Activated CD4-positive, alpha-beta memory T cell treated with anti-CD3 and anti-CD28 coated beads, Interleukin-2, amount 10 ng/mL, durations not matched to agents 7 days and 5 days (primary cell): ENCODE measurements at places on chromosomes 1 and 21.

DNA sequence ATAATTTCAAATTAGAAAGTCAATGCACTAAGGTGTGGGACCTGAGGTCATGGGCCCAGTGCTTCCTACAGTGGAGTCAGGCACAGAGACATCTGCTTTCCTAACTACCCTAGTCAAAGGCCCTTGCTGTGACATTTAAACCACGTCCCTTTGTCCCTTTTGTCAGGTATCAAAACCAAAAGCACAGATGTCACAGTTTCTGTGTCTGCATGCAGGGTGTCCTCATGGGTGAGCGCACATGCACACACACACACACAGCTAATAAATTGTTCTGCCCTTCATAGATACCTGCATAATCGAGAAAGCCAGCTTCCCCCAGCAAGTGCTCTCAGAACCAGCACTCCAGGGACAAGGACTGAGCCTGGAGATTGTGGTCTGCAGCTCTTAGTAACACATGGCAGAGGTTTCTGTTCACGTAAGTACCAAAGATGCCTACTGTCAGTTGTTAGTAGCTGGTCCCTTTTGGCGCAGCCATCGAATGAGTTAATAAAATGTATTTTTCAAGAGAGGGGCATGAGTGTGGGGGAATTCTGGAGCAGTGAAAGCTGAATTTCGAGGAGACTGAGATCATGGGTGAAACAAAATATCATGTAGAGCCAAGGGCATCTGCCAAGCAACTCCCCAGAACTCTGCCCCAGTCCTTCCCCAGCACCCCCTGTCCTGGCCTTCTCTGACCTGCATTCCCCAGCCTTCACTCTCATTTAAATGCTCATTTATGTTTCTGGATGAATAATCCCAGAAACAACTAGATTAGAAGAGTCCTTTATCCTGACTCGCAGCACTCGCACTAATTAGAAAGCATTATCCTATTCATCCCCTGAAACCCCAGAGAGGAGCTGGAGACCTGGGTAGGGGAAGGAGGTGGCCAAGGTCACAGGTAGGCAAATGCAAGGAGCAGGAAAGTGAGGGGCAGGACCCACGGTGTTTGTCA is 25.5 kb downstream of the TNR start:
- no peaks in the 10 kb centered on the region for H3K4me1 ChIP-seq
- no peak overlapping the region for H3K4me3 ChIP-seq
- no peak for DNase-seq
- H3K36me3 ChIP-seq = no peaks in the 10 kb centered on the region

- peak overlapping the region; percentile 96 for H3K27ac ChIP-seq
- no peak overlapping the region for H3K4me3 ChIP-seq
- no peak for DNase-seq
- H3K36me3 ChIP-seq = peaks cover 13% of the 10 kb centered on the region
- H3K27me3 ChIP-seq = no peaks in the 10 kb centered on the region
Measured at GRCh38 chr1:116825207-116825719, 71.0 kb downstream of the CD2 start.

DNA sequence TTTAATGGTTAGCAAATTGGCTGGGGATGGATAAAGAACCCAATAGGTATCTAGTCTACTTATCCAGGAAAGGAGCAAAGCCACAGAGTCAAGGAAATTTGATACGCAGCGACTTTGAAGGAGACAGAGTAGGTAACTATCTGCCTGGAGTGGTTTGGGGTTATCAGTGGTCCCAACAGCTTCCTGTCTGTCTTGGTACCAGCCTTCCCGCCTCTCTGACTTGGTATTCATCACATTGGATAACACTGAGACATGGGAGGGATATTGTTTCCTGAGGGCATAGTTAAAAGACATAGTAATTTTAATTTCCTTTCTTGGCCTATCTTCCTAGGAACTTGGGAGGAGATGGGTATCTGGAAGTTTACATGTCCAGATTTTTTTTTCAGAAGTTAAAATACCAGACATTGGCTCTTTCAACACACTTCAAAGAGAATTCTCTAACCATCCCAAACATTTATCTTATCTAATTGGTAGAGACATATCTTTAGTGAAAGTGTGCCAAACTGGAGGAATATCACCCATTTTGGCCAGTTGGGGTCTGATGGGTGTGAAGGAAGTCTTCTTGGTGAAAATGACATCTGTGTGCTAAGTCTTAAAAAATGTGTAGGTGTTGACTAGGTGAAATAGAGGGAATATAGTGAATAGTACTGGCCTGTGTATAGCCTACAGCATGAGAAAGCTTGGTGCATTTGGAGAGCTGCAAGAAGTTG is 65.0 kb downstream of the RGS5 start:
- H3K4me1 ChIP-seq = no peaks in the 10 kb centered on the region
- peaks cover 4% of the 10 kb centered on the region for H3K27me3 ChIP-seq

GRCh38 chr1:89786628-89787214 is 34.1 kb upstream of the LRRC8D start:
- H3K27ac ChIP-seq = no peak overlapping the region
- no peak for DNase-seq
- H3K36me3 ChIP-seq = no peaks in the 10 kb centered on the region
- H3K27me3 ChIP-seq = no peaks in the 10 kb centered on the region

DNA sequence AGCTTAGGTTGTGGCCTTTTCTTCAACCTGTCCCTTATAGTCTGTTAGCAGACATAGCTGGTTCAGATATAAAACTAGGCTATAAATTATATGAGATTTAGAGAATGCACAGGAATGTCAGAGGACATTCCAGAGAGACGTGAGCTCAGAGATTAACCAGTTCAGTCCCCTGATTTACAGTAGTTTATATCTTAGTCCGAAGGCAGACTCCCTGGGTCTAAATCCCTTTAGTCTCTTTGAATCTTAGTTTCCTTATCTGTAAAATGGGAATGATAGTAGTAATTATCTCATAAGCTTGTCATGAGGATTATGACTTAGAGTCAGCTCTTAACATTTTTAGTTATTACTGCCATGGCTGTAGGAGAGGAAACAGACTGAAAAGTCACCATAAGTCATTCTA is 45.5 kb upstream of the PLXNA2 start:
- H3K27ac ChIP-seq = no peak overlapping the region
- no peaks in the 10 kb centered on the region for H3K4me1 ChIP-seq
- no peaks in the 10 kb centered on the region for H3K36me3 ChIP-seq
- H3K27me3 ChIP-seq = peaks cover 21% of the 10 kb centered on the region
- no peak for DNase-seq

DNA sequence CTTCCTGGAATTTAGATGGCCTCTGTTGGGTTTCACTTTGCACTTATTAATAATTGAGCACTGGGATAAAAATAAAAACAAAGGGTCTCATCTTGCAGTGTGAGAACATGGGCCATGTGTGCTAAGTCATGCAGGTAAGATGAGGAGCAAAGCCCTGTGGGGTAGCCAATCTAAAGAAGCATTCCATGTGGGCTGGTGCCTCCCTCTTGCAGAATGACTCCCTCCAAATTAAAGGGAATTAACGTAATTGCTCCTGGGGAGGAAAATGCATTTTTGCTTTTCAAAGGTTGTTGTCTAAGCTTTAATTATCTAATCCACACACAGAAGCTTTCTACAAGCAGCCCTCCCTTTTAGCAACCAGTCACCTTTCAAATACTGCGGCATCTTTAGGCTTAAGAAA is 69.8 kb downstream of the CDC14A start:
- peak overlapping the region; percentile 29 for H3K27ac ChIP-seq
- no peaks in the 10 kb centered on the region for H3K27me3 ChIP-seq
- peaks cover 73% of the 10 kb centered on the region for H3K36me3 ChIP-seq
- peaks cover 57% of the 10 kb centered on the region for H3K4me1 ChIP-seq
- H3K4me3 ChIP-seq = peak overlapping the region; percentile 55
- no peak for DNase-seq

DNA sequence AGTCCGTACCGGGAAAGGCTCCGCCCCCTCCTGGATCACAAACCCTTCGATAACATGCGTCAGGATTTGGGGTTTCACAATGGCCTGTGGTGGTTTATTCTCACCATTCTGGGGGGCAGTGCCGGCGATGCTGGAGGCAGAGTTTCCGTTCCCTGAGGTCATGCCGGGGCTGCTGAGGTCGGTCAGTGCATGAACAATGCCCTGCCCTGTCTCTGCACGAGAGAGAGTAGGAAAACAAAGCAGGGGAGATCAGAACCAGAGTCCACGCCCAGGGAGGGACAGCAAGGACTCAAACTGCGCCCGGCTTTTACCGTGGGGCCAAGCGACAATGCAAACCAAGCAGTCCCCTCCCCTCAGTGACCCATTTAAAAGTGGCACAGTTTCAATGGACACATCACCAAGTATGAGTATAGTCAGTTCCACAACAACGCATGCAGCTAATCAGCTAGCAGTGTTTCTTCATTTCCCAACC is 13.2 kb upstream of the A3GALT2 start:
- no peaks in the 10 kb centered on the region for H3K27me3 ChIP-seq
- H3K4me3 ChIP-seq = no peak overlapping the region
- H3K27ac ChIP-seq = no peak overlapping the region
- H3K4me1 ChIP-seq = peaks cover 4% of the 10 kb centered on the region

DNA sequence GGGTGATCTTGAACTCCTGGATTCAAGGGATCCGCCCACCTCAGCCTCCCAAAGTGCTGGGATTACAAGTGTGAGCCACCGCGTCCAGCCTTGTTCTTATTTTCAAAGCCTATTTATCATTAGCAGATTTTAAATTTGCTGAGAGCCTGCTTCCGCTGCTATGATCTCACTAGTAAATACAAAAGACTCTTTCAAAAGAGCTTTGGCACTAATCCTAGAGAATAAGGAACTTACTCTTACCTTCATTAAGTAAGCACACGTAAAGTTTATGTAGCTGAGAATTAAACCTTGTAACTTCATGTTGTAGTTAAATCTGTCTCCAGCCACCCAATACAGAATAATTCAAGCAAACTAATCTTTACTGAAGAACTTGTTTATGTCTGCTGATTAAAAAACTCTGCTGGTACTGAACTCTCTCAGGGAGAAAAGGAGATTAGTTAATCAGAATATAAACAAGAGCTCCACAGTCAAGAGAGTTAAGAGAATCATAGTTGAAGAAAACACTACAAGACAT is 72.3 kb downstream of the RUSC1 start:
- H3K4me3 ChIP-seq = no peak overlapping the region
- H3K36me3 ChIP-seq = peaks cover 55% of the 10 kb centered on the region
- DNase-seq = no peak
- H3K27me3 ChIP-seq = no peaks in the 10 kb centered on the region
- H3K27ac ChIP-seq = no peak overlapping the region
